Activated T-helper 17 cell treated with anti-CD3 and anti-CD28 coated beads, Interleukin-2, amount 50 U/mL, for 72 hours (primary cell): ENCODE measurements at places on chromosomes 3 and 15.

DNA sequence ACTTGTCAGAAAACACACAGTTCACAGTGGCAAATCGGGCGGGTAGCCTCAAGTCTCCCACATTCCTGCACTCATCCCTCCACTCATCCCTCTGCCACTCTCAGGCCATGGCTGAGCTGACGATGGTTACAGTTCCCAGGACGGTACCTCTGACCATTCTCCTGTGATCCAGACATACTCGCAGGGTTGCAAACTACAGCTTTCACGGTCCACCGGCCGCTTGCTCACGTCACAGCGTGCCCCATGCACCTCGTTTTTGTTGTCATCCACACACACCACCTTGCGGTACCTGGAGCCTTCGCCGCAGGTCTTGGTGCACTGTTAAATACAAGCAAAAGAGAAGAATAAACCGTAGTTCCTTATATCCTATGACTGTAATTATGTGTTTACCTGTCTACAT, 137.1 kb downstream of the ADAMTS9 start:
- H3K4me1 ChIP-seq = no peaks in the 10 kb centered on the region
- H3K4me3 ChIP-seq = no peak overlapping the region
- no peak overlapping the region for H3K27ac ChIP-seq
- peaks cover 8% of the 10 kb centered on the region for H3K27me3 ChIP-seq
- no peaks in the 10 kb centered on the region for H3K36me3 ChIP-seq

GRCh38 chr15:93855181-93855826, 376.1 kb upstream of the MCTP2 start:
- H3K4me3 ChIP-seq = no peak overlapping the region
- H3K36me3 ChIP-seq = no peaks in the 10 kb centered on the region
- H3K27ac ChIP-seq = no peak overlapping the region
- H3K4me1 ChIP-seq = no peaks in the 10 kb centered on the region
- H3K27me3 ChIP-seq = peaks cover 4% of the 10 kb centered on the region

GRCh38 chr15:87349181-87349580, 907.4 kb downstream of the NTRK3 start:
- no peaks in the 10 kb centered on the region for H3K36me3 ChIP-seq
- no peaks in the 10 kb centered on the region for H3K4me1 ChIP-seq
- ATAC-seq = no peak
- H3K27ac ChIP-seq = no peak overlapping the region
- peaks cover 12% of the 10 kb centered on the region for H3K27me3 ChIP-seq
- no peak overlapping the region for H3K4me3 ChIP-seq

GRCh38 chr3:17979911-17980310, 237.5 kb upstream of the TBC1D5 start:
- no peaks in the 10 kb centered on the region for H3K36me3 ChIP-seq
- no peaks in the 10 kb centered on the region for H3K4me1 ChIP-seq
- no peak overlapping the region for H3K27ac ChIP-seq
- peaks cover 20% of the 10 kb centered on the region for H3K27me3 ChIP-seq

- no peaks in the 10 kb centered on the region for H3K36me3 ChIP-seq
- ATAC-seq = no peak
- no peak overlapping the region for H3K4me3 ChIP-seq
- peaks cover 18% of the 10 kb centered on the region for H3K27me3 ChIP-seq
- no peak overlapping the region for H3K27ac ChIP-seq
- H3K4me1 ChIP-seq = no peaks in the 10 kb centered on the region
These were observed 31.4 kb upstream of the CACNA2D2 start for GRCh38 chr3:50534681-50535330.

DNA sequence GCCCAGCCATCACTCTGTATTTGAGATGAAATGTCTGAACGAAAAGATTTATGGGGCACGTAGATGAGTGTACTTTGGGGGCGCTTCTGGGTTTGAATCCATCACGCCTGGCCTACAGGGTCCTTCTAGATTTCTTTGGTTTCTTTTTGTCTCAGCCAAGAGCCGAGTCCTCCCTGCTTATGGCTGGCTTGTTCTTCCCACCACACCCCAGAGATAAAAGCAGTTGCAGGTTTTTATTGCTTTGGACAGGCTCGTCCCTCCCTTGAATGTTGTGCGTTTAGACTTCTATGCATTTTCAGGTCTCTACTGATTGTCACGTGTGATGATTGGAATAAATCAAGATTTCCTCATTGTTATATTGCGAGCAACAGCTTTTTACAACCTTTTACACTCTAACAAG, 104.8 kb upstream of the CHRNA7 start:
- no peak overlapping the region for H3K27ac ChIP-seq
- no peaks in the 10 kb centered on the region for H3K36me3 ChIP-seq
- ATAC-seq = no peak
- no peak overlapping the region for H3K4me3 ChIP-seq
- peaks cover 4% of the 10 kb centered on the region for H3K4me1 ChIP-seq
- peaks cover 25% of the 10 kb centered on the region for H3K27me3 ChIP-seq

DNA sequence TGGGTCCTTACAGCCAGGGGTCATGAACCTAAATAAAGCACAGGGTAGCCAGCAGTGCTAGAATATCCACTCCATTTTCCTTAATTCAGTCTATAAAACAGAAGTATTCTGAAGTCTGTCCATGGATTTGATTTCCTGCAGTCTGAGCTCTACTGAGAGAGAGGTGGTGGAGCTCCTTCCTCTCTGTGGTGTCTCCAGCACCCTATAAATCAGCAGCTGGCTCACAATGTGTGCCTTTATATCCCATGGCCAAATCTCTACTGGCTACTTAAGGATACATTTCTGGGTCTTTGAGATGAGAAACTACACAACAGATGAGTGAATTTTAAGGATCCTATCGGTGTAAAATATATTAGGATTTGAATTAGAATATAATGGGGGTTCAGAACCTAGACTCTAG, 339.9 kb upstream of the RBMS3 start:
- H3K27me3 ChIP-seq = no peaks in the 10 kb centered on the region
- no peak overlapping the region for H3K27ac ChIP-seq
- H3K4me1 ChIP-seq = no peaks in the 10 kb centered on the region
- no peak for ATAC-seq
- no peak overlapping the region for H3K4me3 ChIP-seq

- no peak overlapping the region for H3K4me3 ChIP-seq
- H3K4me1 ChIP-seq = peaks cover 5% of the 10 kb centered on the region
- H3K36me3 ChIP-seq = no peaks in the 10 kb centered on the region
- peaks cover 3% of the 10 kb centered on the region for H3K27me3 ChIP-seq
These were observed 18.9 kb upstream of the CSPG4 start for GRCh38 chr15:75731248-75732151.

DNA sequence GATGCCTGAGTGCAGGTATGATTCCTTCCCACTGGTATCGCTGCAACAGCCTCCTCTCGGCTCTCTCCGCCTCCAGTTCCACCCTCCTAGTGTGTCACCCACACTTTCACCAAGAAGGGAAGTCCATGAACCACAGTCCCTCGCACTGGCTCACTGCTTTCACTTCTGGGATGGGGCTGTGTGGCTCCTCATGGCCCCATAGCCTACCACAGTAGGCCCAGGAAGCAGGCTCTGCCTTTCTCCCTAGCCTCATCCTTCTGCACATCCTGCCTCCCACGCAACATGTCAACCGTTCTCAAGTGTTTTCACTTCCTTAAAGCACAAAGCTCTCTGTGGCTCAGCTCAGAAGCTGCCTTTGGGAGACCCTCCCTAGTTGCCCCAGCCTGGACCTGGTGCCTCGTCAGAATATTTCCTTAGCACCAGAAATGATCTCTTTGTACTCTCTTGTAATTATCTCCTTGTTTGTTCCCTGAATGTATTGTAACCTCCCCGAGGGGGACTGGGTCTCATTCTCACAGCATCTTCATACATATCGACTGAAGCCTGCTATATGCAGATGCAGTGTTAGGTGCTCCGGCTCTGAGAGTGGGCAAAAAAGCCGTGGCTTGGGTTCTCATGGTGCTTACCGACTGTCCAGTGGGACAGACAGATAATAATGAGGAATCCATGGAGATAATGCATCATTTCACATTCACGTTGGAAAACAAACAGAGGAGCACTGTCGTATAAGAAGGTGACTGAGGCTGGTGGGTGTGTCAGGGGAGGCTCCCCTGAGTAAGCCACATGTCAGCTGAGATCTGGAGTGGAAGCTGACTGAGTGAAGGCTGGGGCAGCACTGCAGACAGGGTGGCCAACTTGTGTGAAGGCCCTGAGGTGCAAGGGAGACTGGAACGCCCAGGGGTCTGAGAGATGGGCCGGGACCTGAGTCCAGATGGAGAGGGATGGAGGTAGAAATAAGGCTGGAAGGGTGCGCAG, 107.1 kb downstream of the DGKG start:
- peak overlapping the region; percentile 43 for H3K4me3 ChIP-seq
- peak overlapping the region; percentile 36 for H3K27ac ChIP-seq
- peaks cover 6% of the 10 kb centered on the region for H3K27me3 ChIP-seq
- H3K36me3 ChIP-seq = no peaks in the 10 kb centered on the region
- H3K4me1 ChIP-seq = peaks cover 22% of the 10 kb centered on the region

GRCh38 chr3:126459111-126459762, 16.5 kb downstream of the ZXDC start:
- peaks cover 5% of the 10 kb centered on the region for H3K4me1 ChIP-seq
- H3K27me3 ChIP-seq = no peaks in the 10 kb centered on the region
- no peak overlapping the region for H3K4me3 ChIP-seq
- no peak overlapping the region for H3K27ac ChIP-seq
- ATAC-seq = no peak

GRCh38 chr15:51580385-51580784, 42.2 kb downstream of the DMXL2 start:
- no peaks in the 10 kb centered on the region for H3K4me1 ChIP-seq
- H3K36me3 ChIP-seq = no peaks in the 10 kb centered on the region
- H3K27ac ChIP-seq = no peak overlapping the region
- no peaks in the 10 kb centered on the region for H3K27me3 ChIP-seq
- ATAC-seq = no peak

DNA sequence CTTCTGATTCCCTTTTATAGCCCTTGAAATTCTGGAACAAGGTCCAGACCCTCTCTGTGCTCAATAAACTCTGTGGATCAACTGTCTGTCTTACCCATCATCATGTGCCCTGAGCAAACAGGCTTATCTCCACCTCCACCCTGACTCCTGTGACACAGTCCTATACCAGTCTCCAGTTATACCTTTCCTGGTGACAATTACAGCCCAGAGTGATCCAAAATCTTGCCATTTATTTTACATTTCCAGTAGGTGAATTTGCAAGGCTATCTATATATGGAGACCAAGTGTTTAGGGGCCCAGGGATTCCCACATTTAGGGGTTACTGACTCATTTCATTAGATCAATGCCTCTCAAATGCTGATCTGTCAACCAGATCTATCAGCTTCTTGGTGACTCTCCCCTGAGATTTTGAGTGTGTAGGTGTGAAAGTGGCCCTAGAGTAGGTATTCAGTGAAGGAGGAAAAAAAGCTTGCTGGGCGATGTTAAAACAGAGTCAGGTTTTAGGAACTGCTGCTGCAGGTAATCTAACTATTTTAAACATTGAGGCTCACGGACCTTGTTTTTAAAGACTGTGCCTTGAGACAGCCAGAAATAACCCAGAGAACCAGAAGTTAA, 229.6 kb upstream of the WNT5A start:
- no peak for ATAC-seq
- no peaks in the 10 kb centered on the region for H3K4me1 ChIP-seq
- H3K36me3 ChIP-seq = no peaks in the 10 kb centered on the region
- H3K27me3 ChIP-seq = no peaks in the 10 kb centered on the region

DNA sequence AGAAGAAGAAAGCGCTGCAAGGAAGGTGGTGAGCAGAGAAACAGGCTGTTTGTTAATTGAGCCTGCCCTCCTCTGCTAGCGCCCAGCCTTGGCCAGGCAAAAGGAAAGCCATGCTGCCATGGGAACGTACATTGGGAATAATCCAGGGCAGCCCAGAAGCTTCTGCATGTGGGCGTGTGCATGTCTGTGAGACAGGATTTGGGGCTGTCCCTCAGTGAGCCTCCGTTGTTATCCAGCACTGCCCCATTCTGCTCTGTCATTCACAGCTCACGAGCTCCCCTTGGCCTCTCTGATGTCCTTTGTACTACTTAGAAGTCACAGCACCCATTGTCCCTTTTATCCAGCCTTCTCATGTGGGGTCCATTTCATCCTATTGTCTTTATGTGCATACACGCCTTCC, 239.1 kb upstream of the ROPN1 start:
- ATAC-seq = no peak
- H3K4me1 ChIP-seq = no peaks in the 10 kb centered on the region
- no peak overlapping the region for H3K4me3 ChIP-seq
- no peak overlapping the region for H3K27ac ChIP-seq
